ENCODE measurements at places on chromosomes 5 and 9.

- peak; percentile 73 for DNase-seq
Measured at GRCh38 chr9:116959809-116960208, 272.7 kb downstream of the TRIM32 start.

GRCh38 chr9:124074746-124075145 is 63.2 kb downstream of the LHX2 start:
- DNase-seq = no peak

DNA sequence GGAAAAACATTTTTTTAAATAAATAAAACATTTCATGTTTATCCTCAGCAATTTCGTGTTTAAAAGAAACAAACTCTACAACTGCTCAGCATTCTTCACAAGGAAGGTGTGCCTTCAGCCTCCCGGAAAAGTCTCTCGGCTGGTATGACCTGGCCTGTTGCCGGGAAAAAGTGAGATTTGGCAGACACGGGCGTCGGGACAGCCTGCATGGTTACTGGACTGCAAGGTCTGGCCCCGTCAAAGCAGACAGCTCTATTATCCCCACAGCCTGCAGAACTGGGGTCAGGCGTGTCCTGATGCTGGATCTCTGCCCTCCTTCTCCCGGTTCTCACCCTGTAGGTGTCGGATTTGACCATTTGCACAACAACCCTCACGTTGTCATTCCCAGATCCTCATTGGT is 120.3 kb upstream of the SPATA31C2 start:
- no peak for DNase-seq

- DNase-seq = no peak
Measured at GRCh38 chr5:61670941-61671340, 338.9 kb downstream of the ZSWIM6 start.

- DNase-seq = no peak
Measured at GRCh38 chr9:112387115-112387514, 7.2 kb downstream of the HSDL2 start.

Data from ecto neural progenitor cell (in vitro differentiated cells).